ENCODE measurements at places on chromosomes 7 and 10.

DNA sequence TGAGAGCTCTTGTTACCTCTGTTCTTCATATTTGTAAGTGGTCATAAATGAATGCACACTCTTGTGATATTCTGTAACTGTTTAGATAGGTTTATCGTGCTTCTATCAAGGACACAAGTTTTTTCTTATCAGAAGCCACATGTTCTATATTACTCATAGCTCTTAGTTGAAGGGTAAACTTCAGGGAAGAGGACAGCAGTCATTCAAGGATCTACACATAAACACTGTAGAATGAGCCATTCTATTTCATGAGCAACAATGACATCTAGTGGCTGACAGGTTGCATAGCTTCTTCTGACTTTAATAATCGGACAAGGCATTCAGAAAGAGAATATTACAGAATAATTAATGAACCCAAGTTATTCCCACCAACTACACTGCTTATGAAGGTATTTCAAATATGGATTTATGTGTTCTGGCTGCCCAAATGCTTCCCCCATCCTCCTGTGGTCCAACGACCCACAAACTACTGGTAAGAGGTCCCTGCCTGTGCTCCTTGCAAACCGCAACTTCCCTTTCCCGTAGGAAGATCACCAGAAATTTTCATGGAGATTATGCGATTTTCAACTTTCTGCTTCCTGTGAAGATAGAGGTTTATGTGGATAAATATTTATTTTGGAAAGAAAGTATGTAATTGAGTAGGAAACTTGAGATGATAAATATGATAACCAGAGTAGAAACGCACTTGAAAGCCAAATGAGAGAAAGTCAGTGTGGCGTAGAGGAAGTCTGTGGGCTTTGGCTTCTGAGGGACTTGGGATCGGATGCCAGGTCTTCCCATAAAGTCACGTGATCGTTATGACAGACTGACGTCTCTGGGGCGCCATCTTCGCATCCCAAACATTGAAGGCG, 16.8 kb upstream of the ABCB5 start:
- no peak for DNase-seq

- DNase-seq = no peak
Measured at GRCh38 chr7:84674236-84674913, 479.8 kb upstream of the SEMA3A start.

GRCh38 chr7:144842377-144842851, 6.6 kb upstream of the TPK1 start:
- peak; percentile 35 for DNase-seq

GRCh38 chr7:138898255-138898654, 82.9 kb downstream of the KIAA1549 start:
- DNase-seq = peak; percentile 20

DNA sequence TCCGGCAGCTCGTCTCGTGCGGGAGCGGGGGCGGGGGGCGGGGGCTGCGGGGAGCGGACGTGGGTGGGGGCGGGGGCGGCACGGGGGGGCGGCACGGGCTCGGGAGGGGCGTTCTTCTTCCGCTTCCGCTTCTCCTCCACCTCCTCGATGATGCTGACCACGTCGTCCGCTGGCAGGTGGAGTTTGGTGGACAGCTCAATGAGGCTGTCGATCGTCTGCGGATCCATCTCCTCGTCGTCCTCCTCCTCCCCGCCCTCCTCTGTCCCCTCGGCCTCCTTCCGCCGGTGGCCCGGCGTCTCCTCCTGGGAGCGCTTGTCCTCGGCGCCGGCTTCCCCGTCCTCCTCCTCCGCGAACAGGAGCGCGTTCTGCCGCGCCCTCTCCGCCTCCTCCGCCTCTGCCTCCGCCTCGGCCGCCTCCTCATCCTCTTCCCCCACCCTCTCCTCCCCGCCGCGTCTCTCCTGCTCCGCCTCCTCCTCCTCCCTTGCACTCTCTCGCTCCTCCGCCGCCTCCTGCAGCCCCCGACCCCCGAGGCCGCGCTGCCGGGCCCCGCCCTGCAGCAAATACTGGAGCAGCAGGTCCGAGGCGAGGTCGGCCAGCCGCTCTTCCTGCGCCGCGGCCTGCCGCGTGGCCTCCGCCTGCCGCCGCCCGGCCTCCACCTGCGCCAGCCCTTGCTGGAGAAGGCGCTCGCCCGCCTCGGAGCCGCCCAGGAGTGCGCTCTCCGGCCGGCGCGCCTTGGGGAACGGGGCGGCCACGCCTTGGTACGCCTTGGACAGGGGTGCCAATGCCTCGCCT, 1.9 kb downstream of the VGF start:
- no peak for DNase-seq

- DNase-seq = no peak
Measured at GRCh38 chr7:12531784-12532183, 38.7 kb upstream of the SCIN start.

GRCh38 chr7:22140578-22140977, 194.9 kb upstream of the CDCA7L start:
- no peak for DNase-seq

DNA sequence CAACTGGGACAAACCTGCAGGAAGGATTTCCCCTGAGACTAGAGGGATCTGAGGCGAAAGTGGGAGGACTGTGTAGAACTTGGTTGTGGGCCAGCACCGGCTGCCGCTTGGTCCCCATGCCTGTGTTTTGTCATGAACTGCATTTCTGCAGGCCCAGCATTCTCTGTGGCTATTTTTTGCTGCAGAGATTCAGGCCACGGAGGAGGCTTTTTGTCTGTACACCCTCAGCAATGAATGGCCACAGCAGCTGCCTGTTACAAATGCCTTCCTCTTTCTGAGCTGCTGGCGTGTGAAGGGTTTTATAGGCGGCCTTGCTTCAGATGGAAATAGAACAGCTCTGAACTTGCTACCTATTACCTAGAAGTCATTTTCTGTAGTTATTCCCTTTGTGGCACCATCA, 164.4 kb downstream of the SH2D4B start:
- DNase-seq = no peak

GRCh38 chr10:129056734-129057689, 410.0 kb upstream of the MGMT start:
- DNase-seq = no peak

DNA sequence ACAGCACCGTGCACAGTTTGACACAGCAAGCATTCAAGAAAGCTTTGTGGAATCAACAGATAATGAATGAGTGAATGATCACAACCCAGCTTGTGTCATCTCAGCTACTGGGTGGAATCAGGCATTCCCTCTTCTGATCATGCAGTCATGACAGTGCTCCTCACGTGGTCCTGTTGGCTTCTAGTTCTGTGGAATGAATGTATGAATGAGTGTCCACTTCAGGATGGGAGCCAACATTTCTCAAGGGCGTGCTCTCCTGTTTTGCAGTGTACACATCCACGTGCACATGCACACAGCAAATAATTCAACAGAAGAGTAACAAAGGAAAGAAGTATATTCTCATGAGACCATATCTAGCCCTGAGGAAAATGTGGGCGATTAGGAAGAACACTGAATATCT, 133.1 kb upstream of the NPVF start:
- no peak for DNase-seq

GRCh38 chr10:35564341-35564968, 40.7 kb upstream of the GJD4 start:
- DNase-seq = no peak

- no peak for DNase-seq
Measured at GRCh38 chr10:49264177-49264677, 34.7 kb upstream of the C10orf71 start.

GRCh38 chr7:78134256-78134655, 335.7 kb downstream of the PHTF2 start:
- DNase-seq = no peak

DNA sequence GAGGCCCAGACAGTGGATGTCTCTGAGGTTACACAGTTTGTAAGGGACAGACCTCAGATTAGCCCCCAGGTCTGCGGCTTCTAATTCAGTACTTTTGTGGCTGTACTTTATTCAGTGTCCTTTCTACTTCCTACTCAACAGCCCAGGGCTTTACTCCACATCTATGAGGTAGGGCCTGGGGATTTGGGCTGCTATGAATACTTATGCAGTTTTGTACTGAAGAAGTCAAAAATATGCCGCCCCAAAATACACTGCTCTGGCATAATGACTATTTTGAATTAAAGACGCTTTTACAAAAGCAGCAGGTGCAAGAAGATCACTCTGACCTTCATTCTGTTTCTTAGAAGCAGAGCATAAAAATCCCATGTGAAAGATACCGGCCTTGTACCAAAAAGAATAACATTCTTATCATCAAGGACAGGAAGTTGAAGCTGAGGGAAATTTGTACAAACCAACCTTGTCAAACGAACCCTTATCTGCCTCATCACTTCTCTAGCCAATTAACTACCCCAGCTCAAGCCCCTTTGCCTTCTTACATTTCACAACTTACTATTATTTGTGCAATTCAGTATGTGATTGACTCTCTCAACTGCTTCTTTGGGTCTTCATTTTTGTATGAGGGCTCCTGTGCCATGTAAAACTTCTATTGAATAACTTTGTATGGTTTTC, 26.1 kb upstream of the TRUB1 start:
- DNase-seq = no peak

GRCh38 chr7:16471933-16472332, 6.4 kb upstream of the SOSTDC1 start:
- no peak for DNase-seq

DNA sequence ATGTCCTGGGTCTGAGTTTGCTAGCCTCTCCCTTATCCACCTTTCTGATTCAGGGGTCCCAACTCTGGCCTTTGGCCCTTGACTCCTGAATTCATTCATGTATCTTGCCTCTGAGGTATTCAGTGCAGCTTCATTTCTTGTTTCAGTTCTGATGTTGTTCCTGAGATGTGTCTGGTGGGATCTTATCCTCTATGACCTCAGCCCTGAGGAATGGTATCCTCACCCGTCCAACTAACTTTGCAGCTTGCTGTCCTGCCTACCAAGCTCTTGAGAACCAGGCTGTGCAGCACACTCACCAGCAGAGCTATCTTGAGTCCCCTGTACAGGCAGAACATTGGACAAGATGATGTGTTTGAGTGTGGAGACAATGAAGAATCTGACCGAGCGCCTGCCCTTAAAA, 13.8 kb downstream of the SUFU start:
- no peak for DNase-seq

GRCh38 chr7:117780832-117781231, 92.4 kb downstream of the CTTNBP2 start:
- no peak for DNase-seq

DNA sequence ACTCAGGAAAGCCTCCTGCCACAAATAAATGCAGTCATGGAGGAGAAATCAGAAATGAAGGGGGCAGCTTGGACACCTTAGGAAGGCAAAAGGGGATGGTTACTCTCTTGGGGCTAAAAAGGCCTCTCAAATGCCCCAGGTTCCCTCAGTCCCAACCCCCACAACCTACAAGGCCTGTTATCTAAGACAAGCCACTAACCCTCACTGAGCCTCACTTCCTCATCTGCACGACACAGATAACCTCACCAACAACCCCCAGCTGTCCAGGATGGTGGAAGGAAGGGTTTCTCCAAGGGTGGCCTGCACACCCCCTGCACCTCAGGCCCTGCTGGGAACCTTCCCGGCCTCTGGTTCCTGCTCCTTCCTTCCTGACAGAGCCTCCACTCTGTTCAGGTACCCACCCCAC, 29.2 kb downstream of the SORBS1 start:
- no peak for DNase-seq

DNA sequence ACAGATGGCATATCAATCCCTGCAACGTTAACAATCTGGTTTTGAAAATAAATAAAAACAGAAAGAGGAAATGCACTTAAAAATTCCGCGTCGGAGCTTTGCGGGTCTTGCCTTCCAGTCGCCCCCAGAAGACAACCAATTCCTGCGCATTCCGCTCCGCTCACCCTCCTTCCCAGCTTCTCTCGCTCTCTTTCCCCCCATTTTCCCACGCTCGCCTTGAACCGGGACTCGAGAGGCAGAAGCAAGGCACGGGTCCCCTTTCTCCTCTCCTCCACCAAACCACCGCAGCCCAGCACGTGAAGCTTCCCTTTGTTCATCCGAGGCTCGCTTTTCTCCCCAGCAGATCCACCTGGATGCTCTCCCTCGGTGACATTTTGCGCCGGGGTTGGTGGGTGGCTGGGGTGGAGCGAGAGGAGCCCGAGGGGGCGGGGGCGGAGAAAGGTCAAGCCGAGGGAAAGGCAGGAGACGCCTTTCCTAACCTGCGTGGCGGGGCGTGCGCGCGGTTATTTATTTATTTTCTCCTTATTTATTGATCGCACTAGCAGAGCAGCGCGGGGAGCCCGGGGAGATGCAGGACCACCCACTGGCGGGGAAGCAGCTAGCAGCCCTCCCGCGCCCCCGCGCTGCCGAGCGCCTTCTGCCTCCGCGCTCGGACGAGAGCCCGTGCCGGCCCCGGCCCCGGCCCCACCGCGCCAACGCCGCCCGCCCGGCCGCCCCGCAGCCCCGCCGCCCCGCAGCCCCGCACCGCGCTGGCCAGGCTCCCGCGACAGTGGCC, at the start of gene KCND2:
TSS of gene KCND2 (plus strand) at position 475 of the 775 bp plus-strand sequence.
- no peak for DNase-seq

- no peak for DNase-seq
Measured at GRCh38 chr10:72093450-72093849, 5.1 kb upstream of the SPOCK2 start.

GRCh38 chr10:80203835-80204676, 1.3 kb downstream of the ANXA11 start:
- no peak for DNase-seq

GRCh38 chr7:105776986-105777910, 99.2 kb downstream of the ATXN7L1 start:
- DNase-seq = no peak

GRCh38 chr10:8468477-8468876, 414.0 kb downstream of the GATA3 start:
- DNase-seq = no peak

DNA sequence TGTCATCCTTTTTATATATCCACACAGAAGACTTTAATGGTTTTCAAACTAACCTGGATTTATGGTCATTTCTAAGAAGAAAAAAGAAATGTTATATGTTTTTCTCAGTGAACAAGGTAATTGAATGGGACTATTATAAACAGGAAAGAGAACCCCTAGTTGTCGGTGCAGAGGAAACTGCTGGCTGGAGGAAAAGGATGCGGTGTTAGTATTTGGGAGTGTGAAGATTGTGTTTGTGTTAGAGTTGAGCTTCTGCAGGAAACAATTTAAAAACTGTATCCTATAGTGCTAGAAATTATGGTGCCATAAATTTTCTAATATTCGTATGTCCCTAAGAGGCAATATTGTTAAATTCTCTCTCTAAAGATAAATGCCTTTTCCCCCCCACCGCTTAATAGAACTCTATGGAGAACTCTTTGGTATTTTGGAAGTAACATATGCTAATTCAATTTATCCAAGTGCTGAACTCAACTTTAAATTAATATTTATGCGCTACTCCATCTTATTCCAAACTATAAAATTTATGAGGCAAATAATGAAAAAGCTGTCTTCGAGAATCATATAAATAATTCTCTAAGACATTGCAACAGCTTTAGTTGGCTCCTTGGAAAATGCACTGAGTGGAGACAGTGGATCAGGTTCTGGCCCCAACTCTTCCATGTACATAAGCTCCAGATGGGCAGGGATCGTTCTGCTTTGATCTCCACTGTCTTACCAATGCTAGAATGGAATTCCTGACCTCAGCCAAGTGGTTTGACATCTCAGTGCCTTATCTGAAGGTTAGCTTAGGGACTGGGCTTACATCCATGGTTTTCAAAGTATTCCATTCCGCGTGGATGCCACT, 5.6 kb downstream of the BZW2 start:
- no peak for DNase-seq

- DNase-seq = peak; percentile 87
Measured at GRCh38 chr7:35799846-35800717, 775 bp upstream of the SEPTIN7 start.

GRCh38 chr7:96933067-96933645, 72.2 kb upstream of the DLX6 start:
- no peak for DNase-seq

GRCh38 chr10:47301833-47302232, 1.8 kb downstream of the GDF10 start:
- DNase-seq = no peak

GRCh38 chr10:129426606-129427005, 40.4 kb upstream of the MGMT start:
- DNase-seq = no peak

Data from activated CD4-positive, alpha-beta T cell treated with anti-CD3 and anti-CD28 coated beads, Interleukin-2, amount 50 U/mL, for 48 hours (primary cell).